ENCODE measurements at places on chromosomes 3 and 15.

GRCh38 chr15:75348562-75349350, 1.9 kb downstream of the NEIL1 start:
- DNase-seq: no peak

DNA sequence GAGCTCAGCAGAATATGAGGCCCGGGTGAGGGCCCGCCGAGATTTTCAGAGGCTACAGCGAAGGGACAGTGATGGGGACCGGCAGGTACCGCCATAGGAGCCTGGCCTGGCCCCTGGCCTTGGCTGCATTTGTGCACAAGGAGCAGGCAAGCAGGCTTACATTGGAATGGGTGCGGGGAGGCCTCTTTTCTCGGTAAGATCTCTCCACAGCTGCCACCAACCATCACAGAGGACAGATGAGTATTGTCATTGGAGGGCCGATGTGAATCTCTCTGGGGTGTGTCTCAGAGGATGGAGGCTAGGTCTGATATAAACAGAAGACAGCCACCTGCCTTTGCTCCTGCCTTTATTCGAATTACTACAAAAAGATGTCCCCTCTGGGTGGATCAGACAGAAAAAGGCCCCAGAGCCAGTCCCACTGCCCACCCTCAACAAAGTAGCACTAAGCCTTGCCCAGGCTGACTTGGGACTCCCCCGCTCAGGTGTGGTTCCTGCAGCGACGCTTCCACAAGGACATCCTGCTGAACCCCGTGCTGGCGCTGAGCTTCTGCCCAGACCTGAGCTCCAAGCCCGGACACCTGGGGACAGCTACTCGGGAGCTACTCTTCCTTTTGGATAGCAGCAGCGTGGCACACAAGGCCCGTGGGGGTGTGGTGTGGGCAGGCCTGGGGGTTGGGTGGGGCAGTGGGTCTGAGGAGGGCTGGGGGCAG, 5.4 kb downstream of the VWA5B2 start:
- no peak for DNase-seq

DNA sequence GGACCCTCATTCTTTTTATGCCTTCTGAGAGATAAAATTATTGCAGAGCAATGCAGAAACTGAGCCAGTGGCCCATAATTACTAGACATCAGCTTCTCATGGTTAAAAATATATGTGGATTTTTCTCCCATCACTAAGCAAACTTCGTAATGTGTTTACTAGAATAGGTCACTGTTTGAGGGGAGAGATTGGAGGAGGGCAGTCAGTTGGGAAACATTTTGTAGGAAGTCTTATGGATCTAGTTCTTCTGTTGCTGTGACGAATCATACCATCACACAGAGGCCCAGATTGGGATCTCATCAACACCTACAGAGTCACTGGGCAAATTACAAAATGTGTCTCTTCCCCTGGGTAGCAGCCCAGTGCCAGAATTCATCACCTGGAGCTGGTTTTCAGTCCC, 81.4 kb downstream of the PDE8A start:
- no peak for DNase-seq

DNA sequence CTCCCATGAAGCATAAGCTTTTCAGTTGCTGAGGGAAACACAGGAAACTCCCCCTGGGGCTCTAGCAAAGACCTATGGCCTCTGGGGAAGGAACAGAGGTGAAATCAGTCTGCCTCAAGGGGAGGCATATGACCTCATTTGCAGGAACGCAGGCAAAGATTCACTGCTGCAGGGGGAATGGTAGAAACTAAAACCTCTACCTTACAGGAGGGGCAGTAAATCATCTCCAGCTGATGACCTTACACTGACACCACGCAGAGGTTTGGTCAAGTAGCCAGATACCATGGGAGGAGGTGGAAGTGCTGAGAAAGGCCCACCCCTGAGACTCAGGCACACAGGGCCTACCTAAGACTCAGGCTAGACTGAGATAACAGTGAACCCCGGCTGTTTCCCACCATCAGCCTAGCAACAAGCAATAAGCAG, 81.1 kb downstream of the RAD18 start:
- no peak for DNase-seq

GRCh38 chr15:74464897-74465296, 3.9 kb upstream of the UBL7 start:
- no peak for DNase-seq

GRCh38 chr3:198046120-198046857, 86.3 kb downstream of the LMLN start:
- no peak for DNase-seq

GRCh38 chr3:117586161-117586560, 876.6 kb downstream of the TUSC7 start:
- DNase-seq: no peak

- DNase-seq: no peak
These were observed 112.7 kb upstream of the PRR23C start for GRCh38 chr3:139157161-139157932.

DNA sequence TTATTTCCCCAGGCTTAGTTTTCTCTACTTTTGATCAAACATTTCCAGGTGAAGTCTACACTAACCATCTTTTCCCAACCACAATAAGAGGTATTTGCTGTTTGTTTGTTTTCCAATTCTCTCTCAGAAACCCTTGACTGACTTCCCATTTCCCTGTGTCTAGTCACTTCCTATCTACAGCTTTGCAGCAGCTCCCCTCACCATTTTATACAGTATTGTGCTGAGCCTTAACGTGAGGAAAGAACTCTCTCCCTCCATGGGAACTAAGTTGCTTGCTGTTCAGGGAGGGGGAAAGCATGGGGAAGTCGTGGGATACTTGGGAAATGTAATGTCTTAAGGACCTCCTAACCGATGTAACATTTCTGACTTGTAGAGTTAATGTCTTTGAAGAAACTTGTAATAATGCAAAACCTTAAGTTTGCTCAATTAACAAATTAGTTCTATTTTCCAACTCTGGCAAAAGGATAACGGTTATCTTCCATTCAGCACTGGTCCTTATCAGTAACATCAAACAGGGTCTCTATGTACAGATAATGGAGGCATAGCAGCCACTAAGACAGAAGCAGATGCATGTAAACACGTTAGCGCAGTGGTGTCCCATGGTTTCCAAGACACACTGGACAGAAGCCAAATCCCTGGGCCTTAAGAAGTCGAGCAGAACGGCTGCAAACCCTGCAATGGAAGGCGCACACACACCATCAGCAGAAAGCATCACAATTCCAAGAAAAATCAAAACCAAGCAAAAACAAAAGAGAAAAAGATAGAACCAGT, 39.7 kb downstream of the NPTN start:
- no peak for DNase-seq

DNA sequence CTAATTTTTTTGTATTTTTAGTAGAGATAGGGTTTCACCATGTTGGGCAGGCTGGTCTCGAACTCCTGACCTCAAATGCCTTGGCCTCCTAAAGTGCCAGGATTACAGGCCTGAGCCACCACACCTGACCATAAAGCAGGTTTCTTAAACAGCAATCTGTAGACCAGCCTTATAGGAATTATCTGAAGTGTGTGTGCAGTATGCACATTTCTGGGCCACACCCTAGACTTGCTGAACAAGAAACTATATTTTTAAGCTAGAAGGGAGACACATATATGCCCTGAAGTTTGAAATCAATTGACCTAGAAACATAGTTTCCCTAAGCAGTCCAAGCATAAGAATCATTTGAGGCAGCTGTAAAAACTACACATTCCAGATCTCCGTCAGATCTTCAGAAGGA, 805.7 kb downstream of the TUSC7 start:
- DNase-seq: no peak

GRCh38 chr15:64052925-64053491, 6.7 kb upstream of the DAPK2 start:
- no peak for DNase-seq

- DNase-seq: no peak
These were observed 109.3 kb downstream of the OXNAD1 start for GRCh38 chr3:16374047-16374934.

DNA sequence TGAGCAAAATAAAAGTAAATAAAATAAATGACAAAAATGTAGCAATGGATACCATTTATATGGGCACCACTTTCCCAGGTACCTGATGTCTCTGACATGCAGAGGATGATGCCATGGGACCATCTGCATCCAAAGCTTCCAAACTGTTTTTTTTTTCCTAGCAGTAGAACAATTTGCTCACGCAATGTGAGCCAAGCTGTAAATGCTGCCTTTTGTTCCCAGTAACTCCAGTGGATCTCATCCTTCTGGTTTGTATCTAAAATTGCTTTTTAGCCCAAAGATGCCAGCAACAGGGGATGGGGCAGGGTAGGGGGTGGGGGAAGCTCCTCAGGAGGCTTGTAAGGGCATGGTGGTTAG, 32.7 kb downstream of the SLC12A8 start:
- no peak for DNase-seq

- no peak for DNase-seq
These were observed 87.7 kb upstream of the DCLK3 start for GRCh38 chr3:36852071-36852470.

GRCh38 chr15:48493084-48493762, 152.3 kb downstream of the FBN1 start:
- peak; percentile 98 for DNase-seq

DNA sequence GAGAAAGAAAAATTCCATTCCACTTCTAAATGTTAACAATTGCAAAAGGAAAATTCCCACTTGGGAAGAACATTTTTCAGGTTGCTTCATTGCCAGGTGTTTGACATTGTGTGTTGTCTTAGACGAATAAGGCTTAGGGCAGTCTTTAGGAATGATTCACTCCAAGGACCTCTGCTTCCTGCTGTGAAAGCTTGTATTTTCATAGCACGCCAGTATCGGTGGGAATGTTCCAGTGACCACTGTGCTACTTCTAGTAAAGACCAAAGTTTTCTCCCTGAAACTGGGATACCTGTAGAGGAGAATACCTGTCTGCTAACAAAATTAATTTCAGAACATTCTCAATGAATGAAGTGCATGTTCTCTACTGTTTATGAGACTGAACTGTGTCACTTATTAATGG, 64.1 kb downstream of the CDIN1 start:
- DNase-seq: no peak

GRCh38 chr15:49621887-49622286, 1.0 kb downstream of the DTWD1 start:
- DNase-seq: no peak

- DNase-seq: no peak
These were observed 29.4 kb upstream of the RSL24D1 start for GRCh38 chr15:55226127-55226526.

DNA sequence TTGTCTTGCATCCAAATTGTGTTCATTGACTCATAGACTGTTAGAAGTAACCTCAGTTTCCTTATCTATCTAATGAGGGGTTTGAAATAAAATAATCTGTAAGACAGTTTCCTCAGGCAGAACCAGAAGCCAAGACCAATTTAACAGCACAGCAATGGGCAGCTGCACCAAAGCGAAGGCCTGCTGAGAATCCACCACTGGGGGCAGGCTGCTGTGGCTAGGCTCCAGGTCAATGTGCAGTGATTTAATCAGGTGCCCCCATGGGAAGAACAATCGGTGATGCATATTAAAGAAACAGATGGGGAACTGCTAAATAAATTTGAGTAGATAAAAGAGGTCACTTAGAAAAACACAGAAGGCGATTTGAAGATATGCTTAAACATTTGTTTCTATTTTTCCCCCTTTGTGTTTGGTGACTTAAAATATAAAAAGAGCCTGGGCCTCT, 28.0 kb upstream of the TMOD3 start:
- no peak for DNase-seq

- peak; percentile 29 for DNase-seq
These were observed 358.4 kb upstream of the NR2F2 start for GRCh38 chr15:95972041-95972553.

DNA sequence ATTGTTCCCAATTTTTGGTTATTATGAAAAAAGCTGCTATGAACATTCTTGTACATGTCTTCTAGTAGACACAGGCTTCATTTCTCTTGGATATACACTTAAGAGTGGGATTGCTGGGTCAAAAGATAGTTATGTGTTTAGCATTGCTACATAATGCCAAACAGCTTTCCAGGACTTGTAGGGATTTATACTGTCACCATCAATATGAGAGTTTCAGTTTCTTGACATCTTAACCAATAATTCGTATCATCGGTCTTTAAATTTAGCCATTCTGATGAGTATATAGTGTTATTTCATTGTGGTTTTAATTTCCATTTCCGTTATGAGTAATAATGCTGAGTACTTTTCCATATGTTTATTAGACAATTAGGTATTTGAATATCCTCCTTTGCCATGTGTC, 190.3 kb upstream of the PFN2 start:
- no peak for DNase-seq

DNA sequence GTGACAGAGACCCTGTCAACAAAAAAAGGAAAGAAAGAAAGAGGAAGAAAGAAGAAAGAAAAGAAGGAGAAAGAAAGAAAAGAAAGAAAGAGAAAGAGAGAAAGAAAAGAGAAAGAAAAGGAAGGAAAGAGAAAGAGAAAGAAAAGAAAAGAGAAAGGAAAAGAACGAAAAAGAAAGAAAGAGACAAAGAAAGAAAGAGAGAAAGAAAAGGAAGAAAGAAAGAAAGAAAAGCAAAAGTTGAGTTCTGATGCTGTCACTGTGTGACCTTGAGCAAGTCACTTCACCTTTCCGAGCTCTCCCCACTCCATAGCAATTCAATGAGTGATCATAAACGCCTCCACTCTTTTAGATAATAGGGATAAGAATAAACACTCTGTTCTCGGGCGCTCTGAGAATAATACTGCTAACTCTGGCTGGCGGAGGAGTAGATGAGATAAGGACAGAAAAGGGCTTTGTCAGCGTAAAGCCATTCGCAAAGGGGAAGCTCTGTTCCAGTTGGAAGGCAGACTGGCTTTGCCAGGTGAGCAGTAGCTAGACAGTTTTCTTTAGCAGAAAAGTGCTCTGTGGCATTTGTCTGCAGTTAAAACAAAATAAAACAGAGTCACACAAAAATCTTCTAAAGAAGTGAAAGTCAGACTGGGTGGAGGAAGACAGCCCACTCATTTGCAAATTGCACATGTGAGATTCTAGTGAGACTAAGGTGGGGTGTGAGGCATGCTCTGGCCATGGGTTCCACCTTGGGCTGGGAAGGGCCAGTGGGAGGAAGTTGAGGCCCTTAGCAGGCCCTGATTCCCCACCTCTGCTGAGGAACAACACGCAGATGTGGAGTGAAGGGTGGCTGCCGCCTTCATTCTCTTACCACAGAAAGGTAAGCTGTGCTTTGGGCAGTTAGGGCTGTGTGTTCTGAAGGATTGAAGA, 9.6 kb upstream of the FLNB start:
- no peak for DNase-seq

- DNase-seq: no peak
These were observed 36.3 kb downstream of the ALG1L2 start for GRCh38 chr3:130117933-130118332.

DNA sequence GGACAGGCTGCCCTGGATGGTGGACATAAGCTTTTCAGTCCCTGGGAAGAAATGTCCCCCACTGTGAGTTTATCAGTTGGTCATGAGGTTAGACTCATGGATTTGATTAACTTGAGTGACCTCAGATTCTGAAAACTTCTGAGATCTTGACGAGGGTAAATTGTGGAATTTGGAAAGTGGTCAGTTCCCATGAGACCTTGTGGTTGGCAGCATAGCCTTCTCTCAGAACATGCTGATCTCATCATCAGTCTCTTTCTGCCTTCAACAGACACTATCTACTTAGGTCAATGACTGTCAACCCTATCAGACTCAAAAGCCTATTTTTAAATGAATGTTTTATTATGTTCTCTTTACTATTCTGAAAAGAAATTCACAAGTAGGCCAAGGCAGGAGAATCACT, 45.6 kb upstream of the NDUFB4 start:
- DNase-seq: peak; percentile 59

GRCh38 chr3:129476586-129476985, 36.6 kb downstream of the IFT122 start:
- DNase-seq: no peak
